ENCODE measurements at places on chromosomes 7 and 10.

DNA sequence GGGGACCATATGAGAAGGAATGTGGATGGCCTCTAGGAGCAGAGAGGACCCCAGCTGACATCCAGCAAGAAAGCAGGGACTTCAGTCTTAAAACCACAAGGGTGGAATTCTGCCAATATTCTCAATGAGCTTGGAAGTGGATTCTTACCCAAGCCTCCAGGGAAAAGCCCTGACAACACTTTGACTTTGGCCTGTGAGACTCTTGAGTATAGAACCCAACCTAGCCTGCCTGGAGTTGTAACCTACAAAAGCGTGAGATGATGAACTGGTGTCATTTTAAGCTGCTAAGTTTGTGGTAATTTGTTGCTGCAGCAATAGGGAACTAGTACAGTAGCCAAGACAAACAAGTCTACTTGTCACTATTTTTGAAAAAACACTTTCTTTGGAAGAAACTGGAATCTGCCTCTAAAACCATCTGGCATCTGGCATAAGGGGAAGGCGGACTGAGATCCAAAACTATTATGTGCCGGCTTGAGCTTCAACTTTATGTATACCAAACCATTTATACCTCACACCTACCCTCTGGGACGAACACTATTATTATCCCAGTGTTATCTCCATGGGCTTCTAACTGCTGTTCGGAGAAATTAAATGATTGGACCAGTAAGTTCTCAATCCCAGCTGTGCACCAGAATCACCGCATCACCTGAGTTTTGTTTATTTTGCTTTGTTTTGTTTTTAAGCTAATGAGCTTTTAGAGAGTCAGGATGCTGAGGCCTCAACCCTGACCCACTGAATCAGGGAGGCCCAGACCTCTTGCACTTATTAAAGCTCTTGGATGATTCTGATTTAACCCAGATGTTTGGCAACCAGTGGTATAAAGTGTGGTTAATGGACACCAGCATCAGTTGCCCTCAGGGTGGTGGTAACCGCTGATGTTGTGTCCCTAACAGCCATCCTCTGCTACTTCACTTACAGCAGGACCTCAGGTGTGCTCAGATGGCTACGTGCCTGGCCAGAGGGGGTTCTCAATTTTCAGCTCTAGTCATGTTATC, 83.0 kb downstream of the C1GALT1 start:
- DNase-seq, result no peak

DNA sequence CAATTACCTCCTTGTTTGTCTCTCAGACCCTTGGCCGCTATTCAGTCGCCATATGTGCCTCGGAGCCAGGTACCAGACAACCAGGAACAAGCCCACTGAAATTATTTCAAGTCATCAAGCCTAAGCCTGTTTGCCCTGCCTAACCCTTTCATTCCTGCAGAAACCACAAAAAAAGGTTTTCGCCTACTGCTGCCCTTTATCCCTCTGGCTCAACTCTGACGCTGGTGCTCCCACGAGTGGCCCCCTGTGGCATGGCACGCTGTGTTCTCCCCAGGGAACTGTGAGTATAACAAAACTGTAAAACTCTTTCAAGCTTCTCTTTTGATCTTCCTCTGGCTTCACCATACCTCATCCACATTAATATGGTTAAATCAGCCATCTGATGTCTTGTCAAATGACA, 215.7 kb upstream of the CDC14C start:
- DNase-seq, result no peak

DNA sequence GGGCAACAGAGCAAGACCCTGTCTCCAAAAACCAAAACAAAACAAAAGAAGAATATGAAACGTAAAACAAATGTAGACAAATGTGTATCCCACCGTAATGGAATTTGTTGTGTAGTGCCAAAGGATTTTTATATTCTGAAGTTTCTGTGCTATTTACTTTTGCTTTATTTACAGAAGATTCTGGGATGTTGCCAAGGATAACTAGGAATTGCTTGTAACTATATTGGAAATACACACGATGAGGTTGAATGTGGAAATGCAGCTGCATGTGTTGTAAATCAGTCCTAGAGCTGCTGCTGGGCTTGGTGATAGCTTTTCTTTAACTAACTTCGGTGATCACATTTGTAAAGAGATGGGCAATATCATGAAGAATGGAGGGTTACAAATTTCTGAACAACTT, 39.5 kb downstream of the GALNT17 start:
- no peak for DNase-seq

- DNase-seq, result no peak
Observed at GRCh38 chr10:130020651-130021382, 56.7 kb upstream of the EBF3 start.

GRCh38 chr7:1346851-1347250, 112.4 kb downstream of the MICALL2 start:
- no peak for DNase-seq

- DNase-seq, result no peak
Observed at GRCh38 chr10:30935078-30935477, 96.6 kb downstream of the ZNF438 start.
